ENCODE measurements at places on chromosomes 16 and 17.

DNA sequence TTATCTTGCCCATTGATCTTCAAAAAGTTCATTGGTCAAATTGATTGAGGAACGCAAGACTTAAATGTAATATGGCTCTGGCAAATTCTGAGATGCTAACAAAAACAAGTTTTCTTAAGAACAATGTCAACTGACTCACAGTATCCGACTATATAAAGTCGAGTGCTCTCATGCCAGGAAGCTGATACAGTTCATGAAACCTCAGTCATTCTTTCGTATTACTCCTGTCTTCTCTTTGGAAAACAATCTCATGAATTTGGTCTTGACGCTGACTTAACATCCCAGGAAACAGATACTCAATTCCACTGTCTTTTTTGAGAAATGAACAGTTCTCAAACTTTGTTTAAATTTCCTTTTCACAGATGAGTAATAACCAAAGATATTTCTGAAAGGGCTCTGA lies 704.9 kb downstream of the MAF start:
- no peak for DNase-seq

- no peak for DNase-seq
Measured at GRCh38 chr16:4019371-4019791, 96.9 kb downstream of the ADCY9 start.

- no peak for DNase-seq
Measured at GRCh38 chr17:60442271-60443173, 20.2 kb downstream of the CHCT1 start.

- no peak for DNase-seq
Measured at GRCh38 chr16:50941681-50942080, 199.8 kb downstream of the CYLD start.

- DNase-seq, result no peak
Measured at GRCh38 chr17:7930841-7931631, 710 bp downstream of the TRAPPC1 start.

DNA sequence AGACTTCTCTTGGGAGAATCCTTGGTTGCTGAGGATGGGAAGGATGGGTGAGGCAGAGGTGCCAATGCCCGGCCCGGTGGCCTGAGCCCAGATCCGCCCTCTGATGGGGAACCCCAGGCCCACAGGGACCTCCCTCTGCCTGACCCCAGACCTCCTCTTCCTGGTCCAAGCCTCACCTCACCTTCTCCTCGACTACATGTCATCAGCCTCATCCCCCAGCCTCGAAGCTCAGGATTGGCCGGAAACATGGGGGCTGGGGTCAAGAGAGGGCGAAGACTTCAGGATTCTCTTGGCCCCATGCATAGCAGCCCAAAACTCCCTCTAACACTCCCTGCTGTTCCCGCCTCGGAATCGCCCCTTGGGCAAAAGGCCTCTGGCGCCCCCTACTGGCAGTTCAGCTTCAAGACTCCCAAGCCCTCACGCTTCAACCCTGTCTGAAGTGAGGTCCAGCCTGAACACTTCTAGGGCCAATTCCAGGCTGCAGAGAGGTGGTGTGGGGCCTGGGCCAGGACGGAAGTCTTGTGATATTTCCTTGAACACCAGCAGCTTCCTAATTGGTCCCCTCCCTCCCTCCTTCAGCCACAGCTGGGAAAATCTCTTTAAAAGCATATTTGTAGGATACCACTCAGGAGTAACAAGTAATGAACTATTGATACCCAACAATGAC lies 47.2 kb downstream of the ARHGAP27 start:
- DNase-seq, result peak; percentile 83
